Neural progenitor cell (in vitro differentiated cells): ENCODE measurements at places on chromosomes 12 and 14.

DNA sequence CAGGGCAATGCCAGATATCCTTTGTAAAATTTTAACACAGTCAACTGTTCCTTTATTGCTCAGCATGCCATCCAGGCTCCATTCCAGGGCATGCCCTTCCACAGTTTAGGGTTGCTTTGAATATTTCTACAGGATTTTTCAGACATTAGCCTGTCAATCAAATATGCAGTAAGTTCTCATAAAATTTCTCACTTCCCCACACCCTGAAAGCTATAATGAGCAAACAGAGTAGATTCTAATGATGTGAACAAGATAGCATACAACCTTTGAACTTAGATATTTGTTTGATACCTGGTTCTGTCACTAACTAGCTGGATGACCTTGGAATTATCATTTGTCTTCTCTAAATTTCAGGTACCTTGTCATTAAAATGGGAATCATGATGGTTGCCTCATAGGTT is 251.2 kb downstream of the SYT1 start:
- DNase-seq: no peak

DNA sequence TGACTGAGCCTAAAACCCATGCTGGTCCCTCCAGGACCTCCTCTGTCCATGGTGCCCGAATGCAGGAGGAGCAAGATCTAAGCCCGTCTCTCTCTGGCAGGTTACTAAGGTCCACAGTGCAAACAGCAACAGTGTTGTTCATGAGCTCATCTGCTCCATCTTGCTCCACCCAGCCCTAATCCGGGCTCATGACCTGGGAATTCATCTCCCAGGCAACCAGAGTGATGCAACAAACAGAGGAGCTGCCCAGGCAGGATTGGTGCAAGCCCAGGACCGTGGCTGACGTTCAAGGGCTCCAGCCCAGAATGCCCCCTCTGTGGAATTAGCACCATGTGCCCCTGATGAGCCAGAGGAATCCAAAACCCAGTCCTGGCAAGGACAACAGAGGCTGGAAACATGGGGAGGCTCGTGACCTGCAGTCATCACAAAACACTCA is 29.9 kb downstream of the HSPB8 start:
- peak; percentile 57 for DNase-seq

GRCh38 chr14:61557262-61557661 is 138.1 kb upstream of the HIF1A start:
- DNase-seq: no peak

DNA sequence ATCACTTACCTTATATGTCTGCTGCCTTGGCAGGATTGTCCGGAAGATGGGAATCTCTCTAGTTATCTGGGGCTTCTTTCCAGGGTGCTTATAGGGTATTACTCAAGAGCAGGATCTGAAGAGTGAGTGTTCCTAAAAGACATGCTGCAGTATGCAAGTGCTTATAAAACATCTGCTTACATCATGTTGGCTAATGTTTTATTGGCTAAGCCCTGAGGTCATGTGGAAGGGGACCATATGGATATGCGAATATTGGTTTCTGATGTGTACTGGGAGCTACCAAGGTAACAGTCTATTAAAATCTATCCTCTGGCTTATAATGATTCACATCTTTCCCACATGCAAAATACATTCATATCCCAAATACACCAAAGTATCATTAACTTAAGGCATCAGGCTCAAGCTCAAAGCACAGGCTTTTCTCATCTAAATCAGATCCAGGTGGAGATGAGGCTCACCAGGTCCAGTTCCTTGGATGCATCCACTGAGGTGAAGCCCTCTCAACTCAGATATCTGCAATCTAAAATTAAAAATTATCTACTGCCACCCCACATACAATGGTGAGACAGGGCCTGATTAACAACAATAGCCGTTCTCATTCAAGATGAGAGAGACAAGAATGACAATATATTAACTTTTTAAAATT is 29.8 kb downstream of the LRRIQ1 start:
- no peak for DNase-seq

- no peak for DNase-seq
Measured at GRCh38 chr12:85733221-85733840, 102.9 kb downstream of the RASSF9 start.

- peak; percentile 70 for DNase-seq
Measured at GRCh38 chr12:8697120-8697475, 693 bp upstream of the RIMKLB start.

DNA sequence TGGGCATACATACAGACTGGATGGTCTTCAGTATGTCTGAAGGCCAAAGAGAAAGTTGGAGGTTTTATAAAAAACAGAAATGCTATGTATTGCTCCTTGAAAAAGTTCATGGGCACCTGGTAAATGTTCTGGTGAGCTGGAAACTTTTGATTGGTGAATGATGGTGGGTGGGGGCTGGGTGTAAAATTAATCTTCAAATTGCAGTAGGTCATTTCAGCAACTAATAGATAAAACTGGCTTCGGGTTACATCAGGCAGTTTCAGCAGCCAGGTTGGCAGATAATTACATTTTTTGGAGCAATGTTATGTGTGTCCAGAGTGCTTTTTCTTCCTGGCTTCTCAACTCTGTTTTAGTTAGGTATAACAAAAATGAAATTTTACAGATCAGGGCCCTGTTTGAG is 35.3 kb downstream of the SDR9C7 start:
- no peak for DNase-seq

- DNase-seq: no peak
Measured at GRCh38 chr14:68580671-68581070, 212.2 kb downstream of the ZFP36L1 start.

DNA sequence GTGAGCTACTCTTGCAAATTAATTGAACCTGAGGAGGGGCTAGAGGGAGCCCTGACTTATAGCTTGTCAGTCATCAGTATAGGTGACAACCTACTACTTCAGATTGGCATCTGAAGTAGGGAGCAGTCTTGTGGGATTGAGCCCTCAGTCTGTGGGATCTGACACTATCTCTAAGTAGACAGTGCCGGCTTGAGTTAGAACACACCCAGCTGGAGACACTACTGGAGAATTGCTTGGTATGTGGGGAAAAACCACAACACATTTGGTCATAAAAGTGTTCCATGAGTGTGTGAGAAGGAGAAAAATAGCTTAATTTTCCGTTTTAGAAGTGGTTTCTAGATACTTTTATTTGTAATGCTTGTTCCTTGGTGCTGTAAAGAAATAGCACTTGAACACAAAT is 30.5 kb upstream of the DDHD1 start:
- no peak for DNase-seq

DNA sequence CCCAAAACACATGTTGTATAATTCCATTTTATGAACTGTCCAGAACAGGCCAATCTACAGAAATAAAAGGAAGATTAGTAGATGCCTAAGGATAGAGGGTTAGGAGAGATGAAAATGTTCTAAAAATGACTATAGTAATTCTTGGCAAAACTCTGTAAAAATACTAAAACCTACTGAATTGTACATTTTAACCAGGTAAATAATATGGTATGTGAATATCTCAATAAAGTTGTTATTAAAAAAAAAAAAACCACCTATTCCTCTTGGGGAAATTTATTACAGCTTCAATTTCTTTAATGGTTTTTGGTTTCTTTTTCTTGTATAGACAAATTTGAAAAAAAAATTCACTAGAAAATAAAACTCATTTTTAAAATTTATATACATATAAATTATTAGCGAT is 33.2 kb downstream of the YAF2 start:
- DNase-seq: no peak

GRCh38 chr12:108799401-108800243 is 57.8 kb downstream of the SSH1 start:
- DNase-seq: no peak

DNA sequence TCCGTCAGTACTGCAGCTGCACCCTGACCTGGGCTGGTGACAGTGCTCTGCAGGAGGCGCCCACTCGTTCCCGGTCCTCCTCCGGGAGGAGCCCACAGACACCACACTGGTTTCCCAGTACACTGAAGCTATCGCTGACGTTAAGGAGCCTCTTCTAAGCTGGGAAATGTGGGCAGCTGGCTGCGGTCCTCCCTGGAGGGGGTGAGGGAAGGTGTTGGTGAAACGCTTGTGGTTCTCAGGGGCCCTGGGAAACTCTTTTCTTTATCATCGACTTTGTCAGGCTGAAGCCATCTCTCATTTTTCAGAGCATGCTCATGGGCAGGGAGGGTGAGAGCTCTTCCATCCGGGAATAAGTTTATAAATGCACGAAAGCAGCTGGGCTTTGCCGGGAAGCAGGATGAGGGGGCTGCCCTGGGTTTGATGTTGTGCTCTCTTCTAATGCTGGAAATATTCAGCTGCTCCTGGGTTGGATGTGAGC is 176.0 kb downstream of the CHST11 start:
- DNase-seq: no peak
